ENCODE measurements at places on chromosomes 1 and 21. TPM values are rescaled to one million over a fixed set of nuclear protein-coding genes. Genes with fewer than 3 reads are reported as not detected.

Gene VHLL
- not detected for total RNA-seq

DNA sequence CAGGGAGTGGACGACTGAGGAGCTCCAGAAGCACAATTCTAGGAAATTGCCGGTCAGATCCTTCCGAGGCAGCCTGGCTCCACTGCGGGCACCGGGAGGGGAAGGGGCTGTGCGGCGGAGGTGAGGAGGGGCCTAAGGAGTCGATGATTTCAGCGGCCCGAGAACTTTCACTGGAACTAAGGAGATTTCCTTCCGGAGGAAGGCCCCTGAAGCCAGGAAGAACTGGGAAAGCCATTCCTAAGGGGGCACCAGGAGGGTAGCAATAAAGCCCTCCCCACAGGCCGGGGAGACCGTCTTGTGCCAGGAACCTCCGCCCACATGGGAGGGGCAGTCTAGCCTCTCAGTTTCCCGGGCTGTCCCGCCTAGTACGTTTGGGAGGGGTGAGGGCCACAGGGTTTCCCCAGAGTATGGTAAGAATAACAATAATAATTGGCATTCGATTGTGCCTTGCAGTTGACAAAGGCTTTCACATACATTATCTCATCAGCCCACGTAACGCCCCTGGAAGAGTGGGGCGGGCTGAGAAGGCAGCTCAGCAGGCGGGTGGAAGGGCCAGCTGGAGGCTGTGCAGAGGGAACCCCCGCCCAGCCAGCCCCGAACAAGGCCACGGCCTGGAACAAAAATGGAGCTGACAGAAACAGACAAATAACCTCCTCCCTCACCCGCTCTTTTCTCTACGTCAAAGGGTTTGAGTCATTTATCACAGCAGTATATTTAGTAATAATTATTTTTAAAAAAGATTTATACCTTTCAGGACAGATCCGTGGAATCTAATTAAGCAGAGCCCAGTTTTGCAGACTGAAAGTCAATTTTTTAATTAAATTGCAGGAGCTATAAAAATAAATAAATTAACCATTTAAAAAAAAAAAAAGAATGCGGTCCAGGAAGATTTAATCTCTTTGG lies 19.8 kb downstream of the NPR1 start:
- DNase-seq = no peak

DNA sequence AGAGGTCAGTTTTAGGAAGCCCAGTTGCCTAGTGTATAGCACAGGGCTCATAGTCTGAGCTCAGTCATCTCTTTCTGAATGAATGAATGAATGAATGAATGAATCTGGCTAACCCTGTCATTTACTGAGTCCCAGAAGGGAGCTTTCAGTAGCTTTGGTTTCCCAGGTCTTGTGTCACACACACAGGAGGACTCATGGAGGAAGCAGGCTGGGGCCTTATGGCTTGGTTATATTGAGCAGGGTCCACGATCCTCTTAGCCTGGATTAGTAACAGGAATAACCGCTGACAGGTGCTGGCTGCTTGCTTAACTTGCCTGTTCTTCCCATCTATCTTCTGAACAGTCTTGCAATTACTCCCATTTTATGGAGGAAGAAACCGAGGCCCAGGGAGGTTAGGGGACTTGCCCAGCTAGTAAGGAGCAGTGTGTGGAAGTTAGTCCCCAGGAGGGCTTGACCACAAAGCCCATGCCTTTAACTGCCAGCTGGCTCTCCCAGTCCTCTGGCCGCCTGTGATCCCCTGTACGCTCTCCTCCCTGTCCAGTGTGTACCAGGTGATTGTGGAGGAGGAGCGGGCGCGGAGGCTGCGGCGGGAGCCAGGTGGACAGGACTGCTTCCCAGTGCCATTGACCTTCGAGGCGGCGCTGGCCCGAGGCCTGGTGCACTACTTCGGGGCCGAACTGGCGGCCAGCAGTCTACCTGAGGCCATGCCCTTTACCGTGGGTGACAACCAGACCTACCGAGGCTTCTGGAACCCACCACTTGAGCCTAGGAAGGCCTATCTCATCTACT lies 46.0 kb downstream of the PTPRU start:
- no peak for DNase-seq

- DNase-seq = peak; percentile 4
Measured at GRCh38 chr1:153260585-153261280, 1.2 kb downstream of the LORICRIN start.

- no peak for DNase-seq
Measured at GRCh38 chr21:37398697-37399096, 32.1 kb downstream of the DYRK1A start.

- no peak for DNase-seq
Measured at GRCh38 chr1:173884701-173885100, 16.5 kb downstream of the ZBTB37 start.

- no peak for DNase-seq
Measured at GRCh38 chr1:197908716-197909220, 6.3 kb downstream of the C1orf53 start.

DNA sequence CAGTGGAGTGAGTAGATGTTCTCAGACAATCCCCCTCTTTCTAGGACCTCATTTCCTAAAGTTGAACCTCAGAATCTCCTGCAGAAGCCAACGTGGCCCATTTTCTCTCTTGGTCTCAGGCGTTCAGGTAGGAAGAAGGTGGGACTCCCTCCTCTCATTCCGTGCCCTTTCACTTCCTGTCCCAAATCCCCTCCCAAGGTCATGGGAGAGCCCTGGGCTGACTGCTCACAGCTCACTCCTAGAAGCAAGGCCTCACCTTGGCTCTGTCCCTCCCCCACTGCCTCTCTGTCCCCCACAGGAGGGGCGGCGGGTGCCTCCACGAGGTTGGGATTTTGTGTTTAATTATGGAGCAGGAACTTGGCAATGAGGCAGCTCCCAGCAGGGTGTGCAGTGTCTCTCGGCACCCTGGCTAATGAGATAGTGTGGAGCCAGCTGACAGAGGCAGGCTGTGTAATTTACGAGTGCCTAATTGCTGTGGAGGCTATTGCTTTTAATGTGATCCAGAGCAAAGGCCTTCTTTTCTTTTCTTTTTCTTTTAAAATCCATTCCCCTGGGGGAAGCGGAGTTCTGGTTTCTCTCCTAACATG lies 9.1 kb upstream of the CDK18 start:
- DNase-seq = no peak

- no peak for DNase-seq
Measured at GRCh38 chr1:237416924-237417655, 375.1 kb downstream of the RYR2 start.

Data from thymus (tissue), 14 donors.